Panc1 (cell line): ENCODE measurements at places on chromosomes 16 and 17. TPM values are rescaled to one million over a fixed set of nuclear protein-coding genes. Genes with fewer than 3 reads are reported as not detected.

Gene IL21R
- 0.10 TPM for total RNA-seq

Gene TBC1D3H
- not detected for total RNA-seq

Gene KRTAP4-3
- total RNA-seq: not detected

Gene KRTAP9-8
- total RNA-seq: not detected

Gene KCNH4
- total RNA-seq: 1.5 TPM

Gene POLR3K
- 35.7 TPM for total RNA-seq

GRCh38 chr16:30581457-30581856 lies 4.0 kb downstream of the ZNF785 start:
- DNase-seq: no peak
- no peaks in the 10 kb centered on the region; the same call in 1 of the 2 replicates for H3K4me1 ChIP-seq
- no peaks in the 10 kb centered on the region for H3K36me3 ChIP-seq
- no peak overlapping the region for H3K27ac ChIP-seq
- H3K27me3 ChIP-seq: no peaks in the 10 kb centered on the region

- no peaks in the 10 kb centered on the region for H3K36me3 ChIP-seq
- no peak for DNase-seq
- H3K4me1 ChIP-seq: no peaks in the 10 kb centered on the region
Measured at GRCh38 chr17:41340934-41341861, 9.4 kb downstream of the KRT33A start.

DNA sequence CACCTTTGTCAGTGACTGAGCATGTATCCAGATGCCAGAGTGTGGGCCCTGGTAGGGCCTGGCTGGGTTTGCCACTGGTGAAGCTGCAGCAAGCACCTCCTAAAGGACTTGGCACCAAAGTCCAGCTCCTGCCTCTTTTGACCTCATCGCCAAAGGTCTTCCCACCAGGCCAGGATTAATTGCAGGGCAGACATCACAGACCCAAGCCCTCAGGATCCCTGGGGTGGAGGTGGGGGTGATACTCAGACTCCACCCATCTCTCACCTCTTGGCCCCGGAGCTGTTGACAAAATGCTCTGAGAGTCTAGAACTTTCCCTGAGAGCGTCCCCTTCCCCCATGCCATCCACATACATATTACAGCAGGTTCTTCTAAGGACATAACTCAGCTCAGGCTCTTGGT lies 4.6 kb downstream of the WNT3 start:
- DNase-seq: no peak
- no peaks in the 10 kb centered on the region for H3K4me1 ChIP-seq
- H3K27ac ChIP-seq: no peak overlapping the region
- no peaks in the 10 kb centered on the region for H3K36me3 ChIP-seq
- H3K4me3 ChIP-seq: no peak overlapping the region

- peaks cover 42% of the 10 kb centered on the region for H3K4me1 ChIP-seq
- DNase-seq: no peak
- no peaks in the 10 kb centered on the region for H3K27me3 ChIP-seq
- no peaks in the 10 kb centered on the region for H3K36me3 ChIP-seq
Measured at GRCh38 chr16:66516509-66516807, 33.5 kb downstream of the TK2 start.

DNA sequence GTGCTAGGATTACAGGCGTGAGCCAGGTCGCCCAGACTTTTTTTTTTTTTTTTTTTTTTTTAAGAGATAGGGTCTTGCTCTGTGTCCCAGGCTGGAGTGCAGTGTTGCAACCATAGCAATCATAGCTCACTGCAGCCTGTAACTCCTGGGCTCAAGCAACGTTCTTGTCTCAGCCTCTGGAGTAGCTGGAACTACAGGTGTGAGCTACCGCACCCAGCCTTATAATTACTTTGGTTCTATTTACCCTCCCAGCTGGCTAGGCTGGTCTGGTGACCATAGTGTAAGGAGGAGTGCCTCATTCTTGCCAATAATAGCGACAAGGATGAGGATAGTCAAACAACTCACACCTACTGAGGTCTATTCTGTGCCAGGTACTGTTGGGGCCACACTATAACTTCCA lies 39.6 kb upstream of the USP7 start:
- no peak overlapping the region for H3K27ac ChIP-seq
- H3K27me3 ChIP-seq: no peaks in the 10 kb centered on the region
- H3K36me3 ChIP-seq: no peaks in the 10 kb centered on the region
- no peak overlapping the region for H3K4me3 ChIP-seq
- no peak for DNase-seq
